ENCODE measurements at places on chromosomes 2 and 18. TPM values are rescaled to one million over a fixed set of nuclear protein-coding genes. Genes with fewer than 3 reads are reported as not detected.

- DNase-seq: no peak
These were observed 196.1 kb downstream of the FAM210A start for GRCh38 chr18:13530033-13530878.

- DNase-seq: no peak
These were observed 647.3 kb downstream of the SOCS6 start for GRCh38 chr18:70936160-70936559.

- DNase-seq: no peak
These were observed 847 bp downstream of the SERPINE2 start for GRCh38 chr2:224038049-224038829.

DNA sequence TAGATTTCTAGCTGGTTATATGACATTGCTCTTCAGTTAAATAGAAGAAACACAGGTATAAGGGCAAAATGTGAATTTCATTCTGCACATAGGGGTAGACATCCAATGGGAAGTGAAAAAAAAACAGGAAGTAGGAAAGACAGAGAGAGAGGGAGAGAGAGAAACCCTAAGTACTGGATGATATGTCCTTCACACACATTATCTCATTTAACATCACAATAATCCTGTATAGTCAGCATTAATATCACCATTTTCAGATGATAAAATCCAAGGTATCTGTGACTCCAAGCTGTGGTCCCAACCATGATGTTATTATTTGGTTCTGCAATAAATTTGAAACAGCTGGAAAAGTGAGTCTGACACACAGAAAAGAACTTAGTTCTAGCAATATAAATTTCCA lies 759.9 kb downstream of the SATB2 start:
- DNase-seq: no peak

The LRP1B gene
- total RNA-seq: not detected

The PRKAG3 gene
- total RNA-seq: not detected

Data from activated B cell treated with CpG ODN at 0.5 μM for 24 hours (primary cell).